ENCODE measurements at places on chromosomes 7 and 10. TPM values are rescaled to one million over a fixed set of nuclear protein-coding genes. Genes with fewer than 3 reads are reported as not detected.

KCNIP2 gene
- total RNA-seq, result 1.1 TPM

SERPINE1 gene
- 0.27 TPM for total RNA-seq

AHCYL2 gene
- 30.1 TPM for total RNA-seq

PDZD7 gene
- total RNA-seq, result 0.74 TPM

LRGUK gene
- total RNA-seq, result 9.9 TPM

EEF1AKMT2 gene
- 15.5 TPM for total RNA-seq

SPDYE3 gene
- not detected for total RNA-seq

DNA sequence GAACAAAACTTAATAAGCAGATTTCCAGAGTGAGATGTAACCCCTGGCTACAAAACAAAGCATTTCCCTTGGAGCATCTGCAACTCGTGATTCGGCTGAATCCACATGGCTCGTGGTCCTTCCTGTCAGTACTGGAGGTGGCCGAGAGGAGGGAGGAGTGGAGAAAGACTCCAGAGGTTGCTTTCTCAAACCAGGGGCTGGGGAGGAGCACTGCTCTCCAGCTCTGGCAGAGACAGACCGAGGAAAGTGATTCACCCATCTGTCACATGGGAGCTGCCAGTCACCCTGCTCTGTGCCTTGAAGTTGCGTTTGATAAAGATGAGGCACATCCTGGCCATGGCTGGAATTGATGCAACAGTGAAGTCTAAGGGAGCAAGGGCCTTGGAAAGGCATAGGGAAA, 72.7 kb downstream of the COL13A1 start:
- DNase-seq, result peak; percentile 34

GRCh38 chr7:142930126-142930730, 3.3 kb downstream of the TRPV5 start:
- no peak for DNase-seq

DNA sequence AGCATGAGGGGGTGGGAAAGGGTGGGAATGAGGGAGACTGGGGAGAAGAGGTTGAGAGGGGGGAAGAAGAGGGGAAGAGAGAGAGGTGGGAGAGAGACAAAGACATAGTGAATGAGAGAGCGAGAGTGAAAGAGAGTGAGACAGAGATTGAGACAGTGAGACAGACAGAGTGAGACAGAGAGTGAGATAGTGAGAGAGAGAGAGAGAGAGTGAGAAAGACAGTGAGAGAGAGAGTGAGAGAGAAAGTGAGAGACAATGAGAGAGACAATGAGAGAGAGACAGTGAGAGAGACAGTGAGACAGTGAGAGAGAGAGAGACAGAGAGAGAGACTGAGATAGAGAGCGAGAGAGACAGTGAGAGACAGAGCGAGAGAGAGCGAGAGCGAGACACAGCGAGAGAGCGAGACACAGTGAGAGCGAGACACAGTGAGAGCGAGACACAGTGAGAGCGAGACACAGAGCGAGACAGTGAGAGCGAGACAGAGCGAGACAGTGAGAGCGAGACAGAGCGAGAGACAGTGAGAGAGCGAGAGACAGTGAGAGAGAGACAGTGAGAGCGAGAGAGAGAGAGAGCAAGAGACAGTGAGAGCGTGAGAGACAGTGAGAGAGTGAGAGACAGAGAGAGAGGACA, 10.1 kb downstream of the TMEM243 start:
- DNase-seq, result no peak

DNA sequence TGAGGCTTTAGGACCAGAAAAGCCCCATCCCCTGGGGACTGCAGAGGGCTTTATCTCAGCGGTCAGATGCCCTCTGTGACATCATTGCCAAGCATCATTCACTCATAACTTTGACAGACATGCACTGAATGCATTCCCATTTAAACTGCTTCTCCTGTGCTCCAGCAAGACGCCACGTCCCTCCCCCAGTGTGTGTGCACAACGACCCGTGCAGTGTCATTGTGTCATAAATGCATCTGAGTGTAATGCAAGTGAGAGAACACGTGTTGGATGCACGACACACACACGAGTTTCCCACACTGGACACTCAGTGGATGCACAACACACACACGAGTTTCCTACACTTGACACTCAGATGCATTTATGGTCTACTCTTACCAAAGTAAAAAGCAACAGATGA, 337.9 kb downstream of the PTPRN2 start:
- no peak for DNase-seq

GRCh38 chr10:8618834-8619233, 564.3 kb downstream of the GATA3 start:
- no peak for DNase-seq

GRCh38 chr7:51217804-51218203, 98.8 kb downstream of the COBL start:
- DNase-seq, result no peak

- no peak for DNase-seq
Measured at GRCh38 chr7:83970081-83970480, 224.5 kb downstream of the SEMA3A start.

GRCh38 chr7:107687656-107688055, 27.0 kb downstream of the SLC26A4 start:
- DNase-seq, result no peak

DNA sequence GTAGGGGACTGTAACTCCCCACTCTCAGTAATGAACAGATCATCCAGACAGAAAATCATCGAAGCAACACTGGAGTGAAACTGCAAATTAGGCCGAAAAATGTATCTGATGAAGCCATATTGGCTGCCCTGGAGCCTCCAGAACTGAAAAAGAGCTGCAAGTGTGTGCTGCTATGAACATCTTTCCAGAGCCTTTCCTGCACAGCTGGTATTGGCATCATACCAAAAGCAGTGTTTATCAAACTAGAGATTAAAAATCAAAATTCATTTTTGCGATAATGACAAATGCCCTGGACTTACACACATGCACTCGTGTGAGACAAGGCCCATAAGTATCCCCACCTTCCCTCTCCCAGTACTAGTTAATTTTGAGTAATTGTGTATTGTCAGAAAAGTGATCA, 6.8 kb upstream of the CLDN12 start:
- DNase-seq, result no peak

GRCh38 chr10:116465546-116465945, 37.9 kb downstream of the PNLIPRP3 start:
- DNase-seq, result no peak

DNA sequence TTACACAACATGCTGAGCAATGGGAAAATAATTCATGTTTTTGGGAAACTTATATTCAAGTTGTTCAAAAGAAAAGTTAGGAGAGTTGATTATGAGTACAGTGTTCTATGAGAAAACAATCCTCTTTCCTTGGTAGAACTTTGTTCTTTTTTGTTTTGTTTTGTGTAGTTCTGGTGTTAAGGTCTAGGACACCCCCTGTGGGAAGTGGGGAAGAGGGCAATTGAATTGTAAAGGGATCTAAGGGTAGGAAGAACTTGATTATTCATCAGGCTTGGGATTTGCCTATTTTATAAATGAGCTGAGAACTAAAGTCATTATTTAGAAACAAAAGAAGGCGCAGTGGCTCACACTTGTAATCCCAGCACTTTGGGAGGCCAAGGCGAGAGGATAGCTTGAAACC, 25.9 kb upstream of the CDK13 start:
- no peak for DNase-seq

GRCh38 chr10:73862011-73862410, 12.3 kb downstream of the CAMK2G start:
- DNase-seq, result no peak

GRCh38 chr10:716821-717220, 27.4 kb upstream of the DIP2C start:
- DNase-seq, result no peak

DNA sequence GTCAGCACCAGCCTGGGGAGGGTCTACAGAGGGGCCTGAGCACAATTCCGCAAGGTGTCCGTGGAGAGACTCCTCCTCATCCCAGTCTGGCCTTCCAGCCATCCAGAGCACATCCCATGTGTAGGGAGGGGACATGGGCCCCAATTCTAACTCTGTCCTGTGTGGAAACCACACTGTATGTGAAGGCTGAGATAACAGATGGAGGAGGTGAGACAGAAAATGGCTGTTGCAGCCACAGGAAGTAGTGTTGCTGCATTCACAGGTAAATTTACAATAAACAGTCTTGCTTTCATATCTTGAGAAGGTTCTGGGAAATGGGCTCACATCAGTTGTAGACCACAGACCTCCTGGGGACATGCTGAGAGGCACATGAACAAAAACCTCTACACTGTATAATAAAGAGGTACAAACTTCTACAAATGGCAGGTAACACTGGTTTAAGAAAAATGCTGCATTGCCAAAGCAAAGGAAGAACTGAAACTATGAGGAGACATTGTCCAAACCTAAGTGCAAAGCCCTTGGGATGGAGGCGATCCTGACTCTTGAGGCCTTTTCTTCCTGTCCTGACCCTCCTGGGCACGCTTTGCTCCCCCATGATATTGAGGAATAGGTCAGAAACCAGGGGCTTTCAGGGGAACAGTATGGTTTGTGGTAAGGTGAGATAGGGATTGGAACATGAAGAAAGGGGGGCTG, 21.6 kb upstream of the GIMAP2 start:
- DNase-seq, result no peak

DNA sequence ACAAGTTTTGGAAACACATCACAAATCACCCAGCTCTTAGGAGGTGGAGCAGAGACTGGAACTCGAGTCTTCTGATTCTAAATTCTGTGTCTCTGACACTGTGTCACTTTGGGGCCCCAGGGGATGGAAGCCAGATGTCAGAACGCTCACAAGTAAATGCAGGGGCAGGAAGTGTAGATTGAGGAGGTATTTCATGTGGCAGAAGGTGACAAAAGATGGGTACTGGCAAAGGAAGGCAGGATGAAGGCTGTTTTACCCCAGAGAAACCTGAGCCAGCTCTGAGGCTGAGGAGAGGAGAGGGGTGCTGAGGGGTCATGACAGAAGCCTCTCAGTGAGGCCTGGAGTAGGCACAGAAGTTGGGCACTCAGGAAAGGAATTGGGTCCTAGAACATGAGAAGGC, 6.0 kb upstream of the PURB start:
- DNase-seq, result no peak

GRCh38 chr10:121747163-121747775, 149.0 kb upstream of the FGFR2 start:
- DNase-seq, result no peak

- no peak for DNase-seq
Measured at GRCh38 chr10:28959850-28960501, 282.7 kb downstream of the BAMBI start.

DNA sequence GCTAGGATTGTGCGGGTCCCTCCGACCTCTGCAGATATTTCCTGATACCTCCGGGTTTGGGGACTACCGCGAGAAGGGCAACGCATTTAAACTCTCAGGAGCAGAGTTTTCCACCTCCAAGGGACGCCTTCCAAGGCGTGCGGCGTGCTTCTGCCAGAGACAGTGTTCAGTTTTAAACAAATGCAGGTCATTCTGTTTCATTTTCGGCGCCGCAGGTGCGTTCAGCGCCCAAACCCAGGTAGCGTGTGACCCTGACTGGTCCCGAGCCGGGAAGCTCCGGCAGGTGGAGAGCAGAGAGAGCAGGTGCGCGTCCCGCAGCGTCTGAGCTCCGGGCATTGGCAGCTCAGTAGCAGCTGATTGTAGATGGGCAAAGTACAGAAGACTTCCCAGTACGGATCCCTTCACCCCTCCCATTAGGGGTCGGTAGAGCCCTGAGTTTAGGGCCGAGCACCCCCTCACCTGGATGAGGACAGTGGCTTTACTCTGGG, 1.4 kb upstream of the CYP26A1 start:
- DNase-seq, result no peak

DNA sequence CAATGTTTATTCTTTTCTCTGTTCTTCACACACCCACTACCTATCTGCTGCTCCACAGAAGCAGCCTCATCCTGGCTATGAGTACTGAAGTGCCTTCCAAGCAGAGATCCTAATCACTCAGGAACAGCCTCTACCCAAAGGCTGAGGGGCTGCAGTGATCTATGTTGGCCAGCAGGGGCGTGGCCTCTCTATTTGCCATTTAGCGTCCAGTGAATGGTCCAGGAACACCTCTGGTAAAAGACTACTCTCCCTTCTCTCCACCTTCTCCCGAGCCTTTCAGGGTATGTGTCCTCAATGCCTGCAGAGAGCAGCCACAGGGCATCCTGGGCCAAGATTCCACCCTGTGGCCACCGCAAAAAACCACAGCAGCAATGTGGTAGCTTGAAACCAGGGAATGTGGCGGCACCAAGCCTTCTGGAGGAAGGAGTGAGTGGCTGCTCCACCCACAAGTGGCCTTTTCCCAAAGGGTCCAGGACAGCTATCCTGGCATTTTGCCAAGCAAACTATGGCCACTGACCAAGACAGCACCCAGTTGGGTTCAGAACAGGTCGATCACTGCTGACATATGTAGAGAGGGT, 70.9 kb downstream of the SYPL1 start:
- DNase-seq, result peak; percentile 87

DNA sequence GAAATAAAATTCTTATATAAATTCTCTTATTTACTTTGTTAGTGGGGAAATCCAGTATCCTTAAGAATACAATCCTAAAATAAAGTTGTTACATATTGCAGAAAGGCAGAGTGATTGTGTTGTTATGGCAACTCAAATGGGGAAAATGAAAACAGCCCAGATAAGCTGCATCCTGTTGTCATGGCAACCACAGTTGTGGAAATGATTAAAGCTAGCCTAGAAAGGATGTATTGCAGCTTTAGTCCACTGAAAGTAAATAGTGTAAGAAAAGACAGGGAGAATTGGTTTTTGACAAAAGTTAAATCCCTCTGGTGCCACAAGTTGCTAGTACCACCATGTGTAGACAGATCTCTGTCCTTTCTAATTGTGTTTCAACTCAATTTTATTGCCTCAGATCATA, 43.2 kb downstream of the BTRC start:
- peak; percentile 22 for DNase-seq

DNA sequence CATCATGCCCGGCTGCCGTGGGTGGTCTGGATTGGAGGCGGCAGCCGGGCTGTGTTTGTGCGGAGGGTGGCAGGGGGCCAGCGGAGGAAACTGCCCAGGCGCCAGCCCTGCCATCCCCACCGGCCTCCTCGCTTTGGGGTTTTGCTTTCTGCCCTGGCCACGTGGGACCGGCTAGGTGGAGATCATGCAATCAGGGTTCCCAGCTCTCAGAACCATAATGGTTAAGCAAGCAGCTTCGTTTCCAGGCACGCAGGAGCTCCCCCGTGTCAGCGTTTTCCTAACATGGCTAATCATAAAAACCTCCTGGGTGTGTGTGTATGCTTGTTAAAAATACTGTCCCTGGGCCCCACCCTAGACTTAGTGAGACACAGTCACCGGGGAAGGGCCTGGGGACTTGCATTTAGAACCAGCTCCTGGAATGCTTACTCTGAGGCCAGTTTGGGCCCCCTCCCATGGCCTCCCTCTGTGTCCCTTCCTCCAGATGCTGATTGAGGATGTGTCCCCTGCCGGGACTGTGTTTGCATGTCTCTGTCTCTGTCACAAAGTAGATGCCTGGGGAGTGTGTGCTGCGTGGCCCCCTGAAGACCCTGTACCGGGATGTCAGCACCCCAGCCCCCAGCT, 119.3 kb downstream of the CUX1 start:
- DNase-seq, result no peak

- peak; percentile 56 for DNase-seq
Measured at GRCh38 chr10:97399843-97400545, 1.1 kb downstream of the RRP12 start.

DNA sequence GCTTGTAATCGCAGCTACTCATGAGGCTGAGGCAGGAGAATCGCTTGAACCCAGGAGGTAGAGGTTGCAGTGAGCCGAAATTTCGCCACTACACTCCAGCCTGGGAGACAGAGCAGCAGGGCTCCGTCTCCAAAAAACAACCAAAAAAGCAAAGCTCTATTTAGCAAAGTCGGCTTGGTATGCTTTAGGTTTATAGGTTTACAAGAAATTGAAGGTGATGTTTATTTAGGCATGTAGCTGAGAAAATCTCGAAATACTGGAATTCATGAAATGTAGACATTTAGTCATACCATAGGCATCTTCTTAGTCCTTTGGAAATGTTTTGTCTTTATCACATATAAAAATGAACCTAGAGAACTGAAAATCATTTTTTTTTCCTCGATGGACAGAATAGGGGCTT, 453.8 kb upstream of the ANKRD30A start:
- no peak for DNase-seq
